ENCODE measurements at places on chromosomes 4 and X.

DNA sequence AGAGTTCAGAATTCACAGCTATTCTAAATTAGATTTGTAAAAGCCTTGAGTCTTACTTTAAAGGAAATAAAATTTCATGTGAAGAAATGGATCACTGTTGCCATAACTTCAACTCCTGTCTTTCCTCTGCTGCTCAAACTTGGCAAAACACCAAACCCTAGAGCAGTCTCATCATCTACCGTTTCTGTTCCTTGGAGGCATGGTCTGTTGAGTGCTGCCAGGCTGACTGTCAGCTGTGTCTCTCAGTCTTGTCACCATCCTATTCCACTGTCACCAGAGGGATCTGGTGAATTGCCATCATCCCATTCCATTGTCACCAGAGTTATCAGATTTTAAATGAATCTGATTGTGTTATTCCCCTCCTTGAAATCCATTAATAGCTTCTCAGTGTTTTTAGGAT lies 55.6 kb downstream of the STIM2 start:
- no peak for DNase-seq

DNA sequence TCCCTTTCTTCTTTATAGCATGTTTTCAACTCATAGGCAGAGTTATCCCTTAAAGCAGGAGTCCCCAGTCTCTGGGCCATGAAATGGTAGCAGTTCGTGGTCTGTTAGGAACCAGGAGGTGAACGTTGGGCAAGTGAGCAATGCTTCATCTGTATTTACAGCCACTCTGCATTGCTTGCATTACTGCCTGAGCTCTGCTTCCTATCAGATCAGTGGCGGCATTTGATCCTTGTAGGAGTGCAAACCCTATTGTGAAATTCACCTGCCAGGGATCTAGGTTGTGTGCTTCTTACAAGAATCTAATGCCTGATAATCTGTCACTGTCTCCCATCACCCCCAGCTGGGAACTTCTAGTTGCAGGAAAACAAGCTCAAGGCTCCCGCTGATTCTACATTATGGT lies 39.8 kb downstream of the DTHD1 start:
- DNase-seq = no peak

DNA sequence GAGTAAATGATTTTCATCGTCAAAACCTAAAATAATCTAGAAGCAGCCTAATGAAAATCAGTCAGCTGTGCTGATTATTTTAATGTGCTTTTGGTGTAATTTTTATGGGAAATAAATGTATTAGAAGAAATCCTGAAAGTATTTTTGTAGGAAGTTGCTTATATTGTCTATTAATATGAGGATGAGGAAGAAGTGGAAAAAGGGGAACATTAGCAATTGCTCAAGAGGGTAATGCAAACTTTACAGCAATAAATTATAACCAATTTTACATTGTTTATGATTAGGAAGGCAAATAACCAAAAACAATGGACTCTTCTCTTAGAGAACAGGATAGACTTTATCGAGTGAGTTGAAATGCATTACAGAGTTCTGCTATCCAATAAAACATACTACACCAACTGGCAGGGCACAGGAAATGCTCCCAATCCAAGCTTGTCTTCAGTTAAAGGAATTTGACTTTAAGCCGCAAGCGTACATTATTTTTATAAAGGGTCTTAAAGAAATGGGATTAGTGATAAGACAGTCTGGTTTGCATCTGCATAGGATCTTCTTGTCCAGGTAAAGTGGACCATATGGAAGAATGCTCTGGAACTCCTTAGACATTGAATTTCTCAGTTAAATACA lies 374.8 kb downstream of the PDGFC start:
- no peak for DNase-seq

DNA sequence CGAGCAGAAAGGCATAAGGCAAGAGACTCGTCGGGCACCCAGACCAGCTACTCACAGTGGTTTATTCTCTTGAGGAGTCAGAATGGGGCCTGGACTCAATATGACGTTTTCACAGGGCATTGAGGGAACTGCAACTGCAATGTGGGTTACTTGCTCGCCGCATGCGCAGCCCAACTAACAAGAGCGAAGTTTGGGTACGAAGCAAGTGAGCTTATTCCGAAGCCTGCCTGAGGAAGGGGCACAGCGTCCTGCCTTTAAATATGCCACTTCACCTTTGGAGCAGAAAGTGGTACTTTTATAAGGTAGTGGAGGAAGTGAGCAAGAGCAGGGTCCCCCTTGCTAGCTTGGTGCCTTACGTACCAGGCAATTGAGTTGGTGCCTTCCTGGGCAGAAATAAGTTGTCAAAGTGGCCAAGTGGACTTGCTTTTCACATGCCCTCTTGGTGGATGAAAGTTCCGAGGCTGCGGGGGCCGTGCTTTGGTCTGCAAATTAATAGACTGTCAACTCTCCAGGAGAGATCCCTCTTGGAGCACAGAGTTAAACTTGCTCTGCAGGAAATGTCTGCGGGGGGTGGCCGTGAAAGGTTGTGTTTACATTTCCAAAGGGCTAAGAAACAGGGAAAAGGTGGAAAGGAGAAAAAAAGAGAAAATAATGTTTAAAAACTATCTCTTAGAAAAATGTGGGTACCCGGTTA lies 480.4 kb downstream of the TRIML1 start:
- DNase-seq = no peak

- DNase-seq = no peak
These were observed 933.9 kb downstream of the ADGRL3 start for GRCh38 chr4:62133977-62134376.

- DNase-seq = no peak
These were observed 35.3 kb upstream of the SRPX start for GRCh38 chrX:38256019-38256418.

DNA sequence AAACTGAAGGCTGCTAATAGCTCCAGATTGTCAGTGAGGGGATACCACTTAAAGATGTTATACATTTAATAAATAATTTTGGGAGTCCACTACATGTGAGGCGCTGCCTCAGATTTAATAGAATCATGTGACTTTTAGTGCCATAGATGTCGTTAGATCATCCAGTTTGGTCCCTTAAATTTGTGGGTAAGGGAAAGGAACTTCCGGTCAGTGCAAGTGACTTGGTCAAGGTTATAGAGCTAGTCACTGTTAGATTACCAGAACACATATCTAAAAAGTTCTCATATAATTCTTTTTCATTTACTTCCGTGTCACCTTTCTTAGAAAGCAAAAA lies 529 bp upstream of the UBA6 start:
- no peak for DNase-seq

GRCh38 chr4:58119298-58119697 lies 1009.1 kb upstream of the IGFBP7 start:
- no peak for DNase-seq

DNA sequence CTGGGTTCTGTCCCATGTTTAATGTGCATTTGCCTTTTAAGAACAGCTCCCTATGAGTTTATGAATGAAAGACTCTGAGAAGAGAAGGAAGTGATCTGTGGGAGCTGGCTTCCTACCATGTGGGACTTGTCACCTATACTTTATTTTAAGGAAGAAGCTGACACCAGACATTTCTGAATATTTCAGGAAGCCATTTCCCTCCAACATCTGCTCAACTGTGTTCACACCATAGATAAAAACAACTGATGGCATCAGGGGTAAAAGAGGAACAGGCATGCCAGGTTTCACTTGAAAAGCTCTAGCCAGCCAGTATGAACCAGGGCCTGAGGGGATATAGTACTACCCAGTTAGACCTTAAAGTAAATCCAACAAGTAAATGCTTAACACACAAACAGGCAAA lies 116.0 kb downstream of the COL4A6 start:
- no peak for DNase-seq

- DNase-seq = no peak
These were observed 54.5 kb downstream of the KLHL8 start for GRCh38 chr4:87165892-87166291.

DNA sequence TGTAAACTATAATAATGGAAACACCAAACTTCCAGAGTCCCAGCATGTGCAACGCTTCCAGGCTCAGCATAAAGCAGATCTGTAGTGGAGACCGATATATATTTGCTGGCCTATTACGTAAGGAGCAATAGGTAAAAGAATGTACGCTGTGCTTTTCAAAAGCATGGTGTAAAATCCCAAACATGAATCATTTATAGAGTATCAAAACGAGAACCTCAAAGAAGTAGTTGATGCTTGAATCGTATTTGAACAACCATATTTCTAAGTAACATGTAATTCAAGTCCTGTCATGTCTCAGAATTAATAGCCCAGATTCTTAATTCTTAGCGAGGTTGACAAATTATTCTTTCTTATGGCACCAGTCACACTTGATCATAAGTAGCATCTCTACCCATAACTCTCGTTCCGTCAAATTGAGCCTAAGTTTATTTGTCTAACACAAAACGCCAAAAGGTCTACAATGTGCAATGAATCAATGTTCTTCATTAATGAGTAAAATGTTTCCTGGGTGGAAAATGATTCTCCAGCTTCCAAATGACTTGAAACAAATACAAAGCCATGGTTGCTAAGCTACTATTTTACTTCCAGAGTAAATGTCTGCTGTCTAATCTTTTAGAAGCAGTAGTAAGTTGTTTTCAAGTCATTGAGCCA lies 811.5 kb upstream of the FRG1 start:
- DNase-seq = no peak

DNA sequence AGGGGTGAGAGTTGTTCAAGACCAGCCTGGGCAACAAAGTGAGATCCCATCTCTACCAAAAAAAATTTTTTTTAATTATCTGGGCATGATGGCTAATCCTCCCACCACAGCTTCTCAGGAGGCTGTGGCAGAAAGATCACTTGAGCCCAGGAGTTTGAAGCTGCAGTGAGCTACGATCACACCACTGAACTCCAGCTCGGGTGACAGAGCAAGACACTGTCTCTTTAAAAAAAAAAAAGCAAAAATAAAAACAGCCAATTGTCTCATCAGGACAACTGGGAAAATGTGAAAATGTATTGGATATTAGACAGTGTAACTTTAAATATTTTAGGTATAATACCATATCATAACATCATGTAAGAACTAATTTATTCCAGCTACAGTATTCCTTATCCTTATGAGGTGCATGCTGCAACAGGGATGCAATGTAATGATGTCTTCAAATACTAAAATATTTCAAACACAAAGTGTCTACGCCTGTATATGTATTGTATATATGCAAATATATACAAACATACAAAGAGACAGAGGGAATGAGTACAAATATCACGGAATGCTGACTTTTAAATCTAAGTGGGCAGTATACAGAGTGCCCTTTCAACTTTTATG lies 17.2 kb downstream of the FAM13A start:
- DNase-seq = no peak
